ENCODE measurements at places on chromosomes 2 and 18. TPM values are rescaled to one million over a fixed set of nuclear protein-coding genes. Genes with fewer than 3 reads are reported as not detected.

DNA sequence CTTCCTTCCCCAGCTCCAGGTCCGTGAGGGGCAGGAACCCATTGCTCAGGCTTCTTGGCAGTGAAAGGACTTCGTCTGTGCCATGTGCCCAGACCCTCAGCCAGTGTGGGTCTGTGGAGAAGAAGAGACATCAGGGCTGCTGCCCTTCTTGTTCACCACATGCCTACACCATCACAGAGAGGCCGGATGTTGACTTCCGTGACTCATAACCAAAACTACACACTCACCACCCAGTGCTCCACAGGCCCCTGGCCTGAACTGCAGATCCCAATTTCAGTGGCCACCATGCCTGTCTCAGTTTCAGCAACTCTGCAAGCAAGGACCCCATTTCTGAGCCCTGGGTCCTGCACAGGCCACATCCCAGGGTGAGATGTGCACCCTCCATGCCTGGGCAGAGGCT, 332.6 kb upstream of the SALL3 start:
- DNase-seq = no peak

HOXD13 gene
- total RNA-seq = not detected

DNA sequence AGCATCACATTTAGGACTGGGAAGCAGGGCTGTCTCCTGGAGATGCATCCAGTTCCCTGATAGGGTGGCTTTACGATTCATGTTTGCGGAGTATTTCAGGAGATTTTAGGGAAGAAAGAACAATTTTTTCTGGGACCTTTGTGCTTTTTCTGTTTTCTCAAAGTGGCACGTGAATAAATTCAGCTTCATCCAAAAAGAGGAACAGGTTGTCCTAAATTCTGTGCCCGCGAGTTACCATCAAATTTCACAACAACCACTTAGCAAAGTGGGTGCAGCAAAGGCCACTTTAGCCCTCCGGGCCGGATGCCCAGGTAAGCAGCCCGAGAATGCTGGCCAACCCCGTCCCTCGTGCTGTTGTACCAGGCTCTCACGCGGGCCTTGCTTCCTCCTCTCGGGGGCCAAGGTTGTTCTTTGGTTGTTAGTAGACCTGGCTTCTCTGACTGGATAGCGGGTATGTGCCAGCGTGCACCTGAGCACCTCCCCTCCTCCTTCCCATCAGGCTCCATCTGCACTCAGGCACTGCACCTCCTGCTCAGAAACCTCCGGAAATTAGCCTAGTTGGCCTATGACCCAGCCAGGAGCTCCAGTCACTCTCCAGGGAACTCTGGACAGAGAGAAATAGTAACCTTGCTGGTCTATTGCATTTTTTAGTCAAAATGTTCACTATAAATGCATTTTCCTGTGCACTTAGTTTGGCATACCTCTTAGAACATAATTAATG, 83.0 kb downstream of the CMPK2 start:
- DNase-seq = no peak

GRCh38 chr2:134293719-134294537, 40.1 kb downstream of the MGAT5 start:
- DNase-seq = no peak

DNA sequence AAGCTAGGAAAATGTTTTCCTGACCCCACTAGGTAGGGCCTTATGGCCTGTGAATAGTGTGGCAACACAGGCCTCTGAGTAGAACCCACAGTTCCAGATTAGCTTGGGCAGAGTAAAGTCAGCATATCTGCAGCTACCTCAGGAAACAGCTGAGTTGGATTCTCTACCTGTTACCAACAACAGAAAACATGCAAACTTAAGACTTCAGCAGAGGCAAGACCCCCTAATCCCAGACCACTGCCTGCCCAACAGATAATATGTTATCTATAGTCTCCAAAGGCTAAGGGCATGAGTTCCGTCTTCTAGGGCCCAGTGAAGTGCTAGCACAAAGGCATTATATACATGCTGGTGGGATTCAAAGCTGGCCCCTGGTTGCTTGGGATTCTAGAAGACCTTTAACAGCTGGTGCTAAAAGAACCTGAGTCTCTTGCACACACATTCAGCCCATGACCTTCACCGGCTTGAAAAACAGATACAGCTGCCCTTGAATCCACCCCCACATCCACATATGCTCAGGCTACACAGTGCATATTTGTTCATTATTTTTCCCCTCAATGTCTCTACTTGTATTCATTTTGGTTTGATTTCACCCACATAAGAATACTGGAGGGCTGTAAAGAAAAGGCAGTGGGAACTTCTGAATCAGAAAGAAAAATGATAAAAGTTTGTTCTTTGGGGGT, 13.5 kb upstream of the UBXN4 start:
- no peak for DNase-seq

- no peak for DNase-seq
Observed at GRCh38 chr18:77191071-77191751, 58.4 kb upstream of the GALR1 start.

DNA sequence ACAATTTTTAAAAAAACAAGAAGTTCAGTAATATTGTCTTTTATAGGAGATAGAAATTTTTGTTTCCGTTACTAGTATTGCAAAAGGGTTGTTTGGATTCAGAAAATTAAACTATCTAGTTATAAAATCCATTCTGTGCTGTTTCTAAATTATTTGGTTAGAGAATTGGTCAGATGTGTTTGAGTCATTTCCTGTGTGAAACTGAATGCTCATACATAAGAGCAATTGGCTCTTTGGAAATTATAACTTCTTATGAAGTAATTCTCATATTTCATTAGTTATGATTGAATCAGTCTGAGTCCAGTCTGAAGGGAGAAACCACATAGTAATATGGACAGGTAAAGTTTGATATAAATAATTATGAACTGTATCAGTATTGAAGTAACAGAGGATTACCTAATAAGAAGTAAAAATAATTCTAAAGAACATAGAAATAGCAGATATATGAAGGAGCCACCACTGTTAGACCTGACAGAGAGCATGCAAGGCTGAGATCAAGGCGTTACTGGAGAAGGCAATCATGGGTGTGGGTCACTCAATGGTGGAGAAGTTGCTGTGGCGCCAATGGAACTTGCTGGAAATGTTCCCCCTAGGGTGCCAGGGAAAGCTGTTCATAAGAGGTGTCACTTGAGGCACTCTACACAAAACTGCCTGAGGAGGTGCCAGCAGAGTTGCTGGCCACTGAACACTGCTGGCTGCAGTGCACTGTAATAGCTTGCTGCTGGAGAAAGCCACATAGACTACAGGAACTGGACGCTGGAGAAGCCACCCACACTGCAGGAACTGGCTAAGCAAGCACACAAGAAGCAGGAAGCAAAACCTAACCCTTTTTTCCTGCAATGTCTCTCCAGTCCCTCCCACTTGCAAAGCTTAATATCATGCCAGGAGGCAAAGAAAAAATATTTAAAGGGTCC, 18.0 kb upstream of the FAP start:
- DNase-seq = peak; percentile 67

CCBE1 gene
- total RNA-seq = 5.2 TPM

RAX gene
- total RNA-seq = not detected

DNA sequence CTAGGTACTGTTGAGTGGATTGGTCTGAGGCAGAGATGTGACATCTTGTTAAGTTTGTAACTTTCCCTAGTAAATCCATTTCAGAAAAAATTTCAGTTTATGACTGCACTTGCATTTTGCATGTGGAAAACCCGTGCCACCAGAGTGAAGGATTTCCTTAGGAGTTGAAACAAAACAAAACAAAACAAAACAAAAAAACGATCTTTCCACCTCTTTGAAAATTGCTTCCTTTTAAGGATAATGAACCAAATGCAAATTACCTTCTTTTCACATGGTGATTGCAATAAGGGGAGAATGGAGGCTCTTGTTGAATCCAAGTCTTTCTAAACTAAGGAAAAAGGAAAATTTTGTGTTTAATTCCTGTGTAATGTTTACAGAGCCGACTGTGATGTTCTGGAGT, 43.2 kb downstream of the PHLPP1 start:
- no peak for DNase-seq

GRCh38 chr2:33366473-33366872, 110.0 kb upstream of the RASGRP3 start:
- DNase-seq = peak; percentile 49

- no peak for DNase-seq
Observed at GRCh38 chr2:210540471-210540870, 15.9 kb upstream of the CPS1 start.

- no peak for DNase-seq
Observed at GRCh38 chr18:50590593-50590992, 30.7 kb downstream of the MAPK4 start.

DNA sequence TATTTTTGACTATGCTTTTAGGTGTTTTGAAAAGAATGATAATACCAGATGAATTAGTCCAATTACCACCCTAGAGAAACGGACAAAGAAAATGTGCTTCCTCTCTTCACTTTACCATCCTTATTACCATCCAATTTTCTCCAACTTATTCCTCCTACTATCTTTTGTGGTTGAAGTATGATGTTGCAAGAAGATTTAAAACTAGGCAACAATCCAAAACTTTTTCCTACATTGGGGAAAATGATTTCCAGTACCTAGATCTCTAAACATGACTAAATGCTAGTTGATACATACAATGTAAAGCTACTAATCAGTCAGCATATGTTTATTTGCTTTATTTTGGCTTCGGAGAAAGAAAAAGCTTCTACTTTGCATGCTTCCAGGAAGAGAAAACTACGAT, 355.0 kb upstream of the LYPD1 start:
- no peak for DNase-seq

DNA sequence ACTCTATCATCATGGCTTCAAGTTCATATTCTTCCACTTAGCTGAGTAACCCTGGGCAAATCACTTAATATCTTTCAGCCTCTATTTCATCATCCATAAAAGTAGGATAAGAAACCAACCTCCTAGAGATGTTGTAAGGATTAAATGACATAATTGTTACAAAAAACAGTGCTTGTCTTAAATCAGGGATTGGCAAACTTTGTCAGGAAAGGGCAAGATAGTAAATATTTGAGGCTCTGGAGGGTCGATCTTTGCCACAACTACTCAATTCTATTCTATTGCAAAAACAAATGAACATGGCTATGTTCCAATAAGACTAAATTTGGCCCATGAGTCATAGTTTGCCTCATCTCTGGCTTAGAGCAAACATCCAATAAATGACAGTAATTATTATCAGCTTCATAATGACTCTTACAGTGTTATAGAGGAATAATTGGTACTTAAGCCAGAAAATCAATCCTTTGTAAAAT, 184.7 kb downstream of the SATB2 start:
- no peak for DNase-seq

GRCh38 chr2:203940039-203940438, 3.5 kb downstream of the ICOS start:
- DNase-seq = no peak

SIX3 gene
- not detected for total RNA-seq

KCNG2 gene
- total RNA-seq = not detected

KCNJ3 gene
- 0.19 TPM for total RNA-seq

SCN9A gene
- 0.50 TPM for total RNA-seq

C2orf78 gene
- total RNA-seq = not detected

MRPL44 gene
- total RNA-seq = 38.8 TPM

PARD6G gene
- total RNA-seq = 3.6 TPM

GRCh38 chr2:88416016-88416663, 36.4 kb downstream of the FOXI3 start:
- DNase-seq = no peak

LCLAT1 gene
- total RNA-seq = 46.9 TPM

HOXD1 gene
- total RNA-seq = 0.51 TPM

FBXO48 gene
- total RNA-seq = 0.82 TPM

- no peak for DNase-seq
Observed at GRCh38 chr2:196144513-196145126, 26.8 kb downstream of the STK17B start.

GRCh38 chr2:133508546-133509165, 59.6 kb downstream of the NCKAP5 start:
- no peak for DNase-seq

DNA sequence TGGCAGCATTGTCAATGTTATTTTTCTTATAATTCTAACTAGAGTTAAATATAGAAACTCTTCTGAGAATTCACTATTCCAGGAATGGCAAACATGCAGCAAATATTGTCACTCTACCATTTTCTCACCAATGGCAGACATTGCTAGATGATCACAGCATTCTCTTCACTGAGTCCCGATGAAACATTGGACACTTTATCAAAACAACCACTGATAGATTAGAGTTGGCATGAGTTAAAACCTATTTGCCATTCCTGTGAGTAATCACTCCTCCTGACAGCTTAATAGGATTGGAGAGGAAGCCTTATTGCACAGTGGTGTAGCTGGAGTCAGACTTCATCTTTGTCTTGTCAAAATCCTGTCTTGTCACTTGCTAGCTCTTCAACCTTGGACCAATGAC, 163.9 kb upstream of the THUMPD2 start:
- no peak for DNase-seq

DNA sequence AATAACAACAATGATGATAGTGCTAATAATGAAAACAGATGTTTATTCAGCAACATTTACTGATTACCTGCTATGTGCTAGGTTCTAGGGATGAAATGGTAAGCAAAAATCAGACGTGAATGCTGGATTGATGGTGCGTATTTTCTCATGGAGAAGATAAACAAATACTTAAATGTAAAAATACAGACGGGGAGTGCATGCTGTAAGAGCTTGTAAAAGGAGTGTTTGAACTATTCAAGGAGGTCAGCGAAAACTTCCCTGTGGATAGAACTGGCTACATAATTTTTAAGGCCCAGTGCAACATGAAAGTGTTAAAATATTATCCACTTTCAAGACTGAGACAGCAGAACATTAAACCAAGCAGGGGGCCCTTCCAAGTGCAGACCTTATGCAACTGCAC, 22.1 kb downstream of the MTX2 start:
- DNase-seq = no peak

All from heart left ventricle (tissue), 16 donors.